Activated CD4-positive, alpha-beta T cell treated with anti-CD3 and anti-CD28 coated beads for 24 hours (primary cell): ENCODE measurements at places on chromosomes 5 and 9.

GRCh38 chr5:153823036-153823435 lies 215.7 kb downstream of the FAM114A2 start:
- no peak for DNase-seq

GRCh38 chr9:93022721-93023520 lies 35.6 kb upstream of the SUSD3 start:
- DNase-seq: no peak

DNA sequence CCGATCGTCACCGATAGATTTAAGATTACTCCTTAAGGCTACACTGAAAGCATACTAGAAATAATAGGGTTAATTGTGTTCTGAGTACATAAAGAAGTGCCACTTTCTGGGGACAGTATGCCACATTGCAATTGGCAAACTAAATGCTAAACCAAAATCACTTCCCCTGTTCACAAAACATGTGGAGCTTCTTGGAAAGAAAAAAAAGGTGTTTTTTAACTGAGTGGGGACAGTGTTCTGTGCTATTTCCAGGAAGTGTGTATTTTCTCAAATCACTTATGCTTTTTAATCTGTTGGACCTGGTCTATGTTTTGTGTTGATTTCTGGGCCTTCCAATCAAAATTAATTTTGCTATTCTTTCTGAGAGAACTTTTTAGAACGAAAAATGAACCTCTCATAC lies 149.3 kb upstream of the MPDZ start:
- no peak for DNase-seq

DNA sequence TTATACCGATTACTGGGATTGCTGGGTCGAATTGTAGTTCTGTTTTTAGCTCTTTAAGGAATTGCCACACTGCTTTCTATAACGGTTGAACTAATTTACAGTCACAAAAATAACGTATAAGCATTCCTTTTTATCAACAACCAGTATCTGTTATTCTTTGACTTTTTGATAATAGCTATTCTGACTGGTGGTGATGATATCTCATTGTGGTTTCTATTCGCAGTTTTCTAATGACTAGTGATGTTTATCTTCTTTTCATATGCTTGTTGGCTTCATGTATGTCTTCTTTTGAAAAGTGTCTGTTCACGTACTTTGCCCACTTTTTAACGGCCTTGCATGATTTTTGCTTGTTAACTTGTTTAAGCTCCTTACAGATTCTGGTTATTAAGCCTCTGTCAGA lies 74.4 kb downstream of the FAM174A start:
- no peak for DNase-seq

DNA sequence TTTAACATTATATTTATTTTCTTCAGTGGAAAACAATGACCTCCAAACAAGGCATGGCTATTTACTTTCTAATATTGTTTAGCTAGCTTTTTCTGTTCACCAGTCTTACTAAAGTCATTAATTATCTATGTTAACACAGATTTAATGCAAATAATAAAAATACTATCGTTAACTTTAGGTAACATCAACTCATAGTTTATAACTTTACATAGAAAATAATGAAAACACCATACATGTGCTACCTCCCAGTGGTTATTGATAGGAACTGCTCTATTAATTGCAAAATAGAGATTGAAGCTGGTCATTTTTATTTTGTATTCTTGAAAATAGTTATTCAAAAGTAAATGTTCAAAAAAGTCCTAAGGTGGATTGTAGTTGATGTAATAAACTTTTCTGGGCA lies 78.3 kb upstream of the HCN1 start:
- no peak for DNase-seq

- no peak for DNase-seq
These were observed at the start of gene LURAP1L for GRCh38 chr9:12774861-12775678. TSS of gene LURAP1L (plus strand) at chr9:12775020. CDS start at chr9:12775716, 696 bp downstream.

GRCh38 chr9:124899845-124900244 lies 37.9 kb downstream of the ARPC5L start:
- DNase-seq: no peak

DNA sequence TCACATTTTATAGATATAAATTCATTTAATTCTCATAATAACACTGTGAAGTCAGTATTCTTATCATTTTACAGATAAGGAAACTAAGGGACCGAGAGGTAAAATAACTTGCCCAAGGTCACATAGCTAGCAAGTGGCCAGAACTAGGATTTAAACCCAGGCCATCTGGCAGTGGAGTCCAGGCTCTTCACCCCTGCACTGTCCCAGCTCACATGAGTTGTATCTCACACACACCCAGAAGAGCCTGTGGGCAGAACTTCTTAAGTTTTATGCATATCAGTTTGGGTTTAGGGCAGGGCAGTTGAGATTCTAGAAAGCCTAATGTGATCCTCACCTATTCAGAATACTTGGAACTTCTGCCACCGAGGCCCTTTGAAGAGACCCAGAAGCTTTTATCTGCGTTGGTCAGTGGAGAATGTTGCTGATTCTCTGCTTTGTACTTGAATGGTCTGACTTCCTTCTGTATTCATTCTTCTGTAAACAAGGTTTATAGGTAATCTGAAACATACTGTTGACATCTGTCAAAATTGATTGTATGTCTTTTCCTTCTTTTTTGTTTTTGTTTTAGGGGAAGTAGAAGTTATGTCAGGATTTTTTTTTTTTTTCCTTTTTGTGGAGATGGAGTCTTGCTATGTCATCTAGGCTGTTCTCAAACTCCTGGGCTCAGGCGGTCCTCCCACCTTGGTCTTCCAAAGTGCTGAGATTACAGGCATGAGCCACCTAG lies 75.8 kb downstream of the KIAA1958 start:
- DNase-seq: no peak

DNA sequence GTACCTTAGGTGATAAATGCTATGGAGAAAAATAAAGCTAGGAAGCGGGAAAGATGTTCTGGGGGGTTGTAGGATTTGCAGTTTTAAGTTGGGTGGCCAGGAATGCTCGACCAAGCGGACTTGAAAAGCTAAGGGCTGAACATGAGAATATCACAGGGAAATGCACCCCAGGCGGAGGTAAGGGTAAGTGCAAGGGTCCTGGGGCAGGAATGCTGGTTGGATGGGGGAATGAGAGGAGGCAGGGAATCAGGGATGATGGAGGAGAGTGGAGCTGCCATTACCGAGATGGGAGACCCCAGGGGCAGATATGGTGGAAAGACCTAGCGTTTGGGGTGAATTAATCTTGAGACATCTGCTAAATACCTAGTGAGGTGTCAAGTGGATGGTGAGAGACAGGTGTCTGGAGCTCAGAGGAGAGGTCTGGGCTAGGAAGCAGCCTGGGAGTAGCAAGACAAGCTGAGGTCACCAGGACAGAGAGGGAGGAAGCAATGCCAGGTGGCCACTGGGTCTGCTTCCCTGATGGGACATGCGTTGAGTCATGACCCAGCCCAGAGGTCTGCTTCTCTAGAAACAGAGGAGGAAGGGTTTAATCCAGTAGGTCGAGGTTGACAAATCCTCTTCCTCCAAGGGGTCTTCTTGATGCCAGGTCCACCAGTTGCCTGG lies 77.7 kb upstream of the ASS1 start:
- no peak for DNase-seq

- DNase-seq: no peak
These were observed 311.1 kb upstream of the CLINT1 start for GRCh38 chr5:158170060-158170459.

DNA sequence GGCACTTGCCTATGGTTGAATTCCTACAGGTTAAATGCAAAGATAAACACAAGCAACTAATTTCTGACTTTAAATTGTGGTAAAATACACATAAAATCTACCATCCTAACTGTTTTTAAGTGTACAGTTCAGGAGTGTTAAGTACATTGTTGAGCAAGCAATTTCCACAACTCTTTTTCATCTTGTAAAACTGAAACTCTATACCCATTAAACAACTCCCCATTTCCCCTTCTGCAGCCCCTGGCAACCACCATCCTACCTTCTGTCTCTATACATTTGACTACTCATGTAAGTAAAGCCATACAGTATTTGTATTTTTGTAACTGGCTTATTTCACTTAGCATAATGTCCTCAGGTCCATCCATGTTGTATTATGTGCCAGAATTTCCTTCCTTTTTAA lies 38.5 kb upstream of the STX17 start:
- DNase-seq: no peak

GRCh38 chr5:7762267-7762666 lies 88.7 kb downstream of the CFAP90 start:
- DNase-seq: no peak

DNA sequence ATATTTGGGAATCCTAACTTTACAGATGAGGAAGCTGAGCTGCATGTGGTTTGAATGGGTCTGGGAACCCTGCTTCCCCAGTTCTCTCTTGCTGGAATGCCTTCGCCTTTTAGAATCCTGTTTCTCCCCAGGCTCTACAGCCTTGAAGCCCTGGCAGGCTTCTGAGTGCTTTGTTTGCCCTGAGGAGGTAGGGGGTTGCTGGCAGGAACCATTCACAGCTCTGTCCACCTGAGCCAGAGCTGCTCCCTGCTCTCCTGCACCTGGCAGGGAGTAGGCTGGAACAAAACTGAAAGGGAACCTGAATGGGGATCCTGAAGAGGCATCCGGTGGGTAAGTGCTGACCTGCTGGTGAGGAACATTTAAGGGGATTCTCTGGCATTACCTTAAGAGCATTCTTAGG lies 33.0 kb downstream of the KIF4B start:
- DNase-seq: no peak

GRCh38 chr5:5678909-5679308 lies 256.4 kb downstream of the ICE1 start:
- DNase-seq: no peak

DNA sequence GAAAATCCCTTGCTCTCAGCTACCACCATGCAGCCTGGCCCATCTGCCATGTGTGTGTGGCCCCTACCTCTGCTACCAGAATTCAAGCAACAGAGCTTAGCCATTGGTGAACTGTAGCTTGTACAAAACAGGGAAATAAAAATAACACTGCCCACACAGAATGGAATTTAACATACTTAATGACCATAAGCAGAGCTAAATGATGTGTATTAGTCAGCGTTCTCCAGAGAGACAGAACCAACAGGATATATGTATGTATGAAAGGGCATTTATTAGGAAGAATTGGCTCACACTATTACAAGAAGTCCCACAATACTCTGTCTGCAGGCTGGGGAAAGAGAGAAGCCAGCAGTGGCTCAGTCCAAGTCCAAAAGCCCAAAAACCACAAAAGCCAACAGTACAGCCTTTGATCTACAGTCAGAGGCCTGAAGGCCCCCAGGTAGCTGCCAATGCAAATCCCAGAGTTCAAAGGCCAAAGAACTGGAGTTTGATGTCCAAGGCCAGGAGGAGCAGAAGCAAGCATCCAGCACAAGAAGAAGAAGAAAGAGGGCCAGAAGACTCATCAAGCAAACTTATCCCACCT lies 318.8 kb downstream of the DNAH5 start:
- DNase-seq: no peak

GRCh38 chr9:27428551-27428950 lies 95.5 kb upstream of the IFNK start:
- DNase-seq: no peak

DNA sequence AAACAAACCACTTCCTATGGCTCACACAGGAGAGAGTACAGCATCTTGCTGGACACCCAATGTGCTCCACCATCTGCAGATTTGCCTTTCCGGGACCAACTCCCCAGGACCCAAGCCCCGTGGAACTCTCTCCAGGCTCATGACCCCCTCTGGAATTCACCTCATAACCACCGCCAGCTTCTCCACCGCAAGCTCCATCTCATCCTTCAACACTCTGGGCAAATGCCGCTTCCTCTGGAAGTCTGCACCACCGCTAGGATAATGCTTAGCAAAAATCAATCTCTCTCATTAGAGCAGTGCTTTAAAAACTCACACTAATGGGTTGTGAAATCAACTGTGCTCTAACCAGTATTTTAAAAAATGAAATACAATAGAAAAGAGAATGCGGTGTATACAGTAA lies 150.0 kb downstream of the COL23A1 start:
- no peak for DNase-seq

GRCh38 chr9:34253460-34253837 lies 74.6 kb downstream of the UBAP1 start:
- DNase-seq: no peak

DNA sequence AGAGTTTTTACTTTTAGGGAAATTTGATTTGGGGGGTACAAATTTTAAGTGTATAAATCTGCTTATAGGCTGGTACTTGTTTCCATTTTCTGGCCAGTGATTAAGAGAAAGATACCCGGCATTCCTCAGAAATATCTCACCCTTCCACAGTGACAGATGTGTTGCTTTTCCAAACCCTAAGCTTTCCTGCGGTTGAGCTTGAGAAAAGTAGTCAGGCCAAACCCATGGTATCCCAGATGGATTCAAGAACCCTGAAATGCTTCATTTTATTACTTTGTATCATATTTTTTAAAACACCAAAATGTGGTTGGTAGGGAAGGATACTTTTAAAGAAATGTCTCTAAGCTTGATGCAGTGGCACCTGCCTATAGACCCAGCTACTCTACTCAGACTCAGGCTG lies 23.5 kb downstream of the SPTAN1 start:
- DNase-seq: no peak

GRCh38 chr9:20659474-20659967 lies 24.5 kb upstream of the FOCAD start:
- DNase-seq: no peak

GRCh38 chr9:131812116-131812790 lies 72.4 kb upstream of the RAPGEF1 start:
- DNase-seq: no peak

DNA sequence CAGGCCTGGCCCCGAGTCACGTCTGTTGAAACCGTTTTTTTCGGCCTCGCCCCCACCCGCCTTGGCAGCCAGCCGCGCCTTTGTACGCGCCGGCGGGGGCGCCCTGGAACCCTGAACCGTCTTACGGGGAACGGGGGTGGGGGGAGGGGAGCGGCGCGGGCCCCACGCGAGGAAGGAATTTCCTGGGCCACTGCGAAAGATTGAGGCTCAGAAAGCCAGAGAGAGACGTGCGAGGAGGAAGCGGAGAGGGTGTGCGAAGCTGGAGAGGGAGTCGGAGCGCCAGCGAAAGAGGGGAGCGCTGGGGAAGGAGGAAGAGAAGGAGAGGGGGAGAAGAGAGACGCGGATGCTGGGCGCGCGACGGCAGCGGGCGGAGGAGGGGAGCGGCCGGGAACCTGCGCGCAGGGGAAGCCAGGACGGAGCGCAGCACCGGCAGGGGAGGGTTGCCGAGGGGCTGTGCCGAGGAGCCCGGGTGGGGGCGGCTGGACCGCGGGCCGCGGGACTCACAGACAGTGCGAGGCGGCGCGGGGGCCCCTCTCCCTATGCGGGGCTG lies 4.6 kb upstream of the PRDM12 start:
- DNase-seq: no peak

GRCh38 chr5:112549605-112550166 lies 130.6 kb upstream of the EPB41L4A start:
- no peak for DNase-seq

- no peak for DNase-seq
These were observed 703 bp downstream of the FAM120AOS start for GRCh38 chr9:93452710-93453046.

- no peak for DNase-seq
These were observed 3.5 kb downstream of the CCNB1 start for GRCh38 chr5:69170495-69170894.

GRCh38 chr5:60356745-60357144 lies 343.2 kb downstream of the DEPDC1B start:
- no peak for DNase-seq

DNA sequence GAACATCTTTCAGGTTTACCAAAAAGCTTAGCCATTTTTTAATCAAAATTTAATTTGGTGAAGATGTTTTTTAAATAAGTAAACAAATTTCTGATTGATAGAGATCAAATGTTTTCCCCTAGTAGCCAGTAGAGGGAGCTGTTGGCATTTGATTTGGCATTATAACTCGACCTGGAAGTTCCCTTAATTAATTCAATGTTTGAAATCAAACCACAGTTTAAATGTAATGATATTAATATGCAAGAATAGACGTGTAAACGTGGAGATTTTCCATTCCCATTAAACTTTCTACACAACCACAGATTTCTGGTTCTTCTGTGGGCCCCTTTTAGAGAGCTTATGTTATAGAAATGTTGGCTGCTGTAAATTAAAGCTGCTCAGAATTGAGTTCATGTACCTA lies 148.1 kb upstream of the MPDZ start:
- no peak for DNase-seq
